ENCODE measurements at places on chromosomes 1 and 21.

DNA sequence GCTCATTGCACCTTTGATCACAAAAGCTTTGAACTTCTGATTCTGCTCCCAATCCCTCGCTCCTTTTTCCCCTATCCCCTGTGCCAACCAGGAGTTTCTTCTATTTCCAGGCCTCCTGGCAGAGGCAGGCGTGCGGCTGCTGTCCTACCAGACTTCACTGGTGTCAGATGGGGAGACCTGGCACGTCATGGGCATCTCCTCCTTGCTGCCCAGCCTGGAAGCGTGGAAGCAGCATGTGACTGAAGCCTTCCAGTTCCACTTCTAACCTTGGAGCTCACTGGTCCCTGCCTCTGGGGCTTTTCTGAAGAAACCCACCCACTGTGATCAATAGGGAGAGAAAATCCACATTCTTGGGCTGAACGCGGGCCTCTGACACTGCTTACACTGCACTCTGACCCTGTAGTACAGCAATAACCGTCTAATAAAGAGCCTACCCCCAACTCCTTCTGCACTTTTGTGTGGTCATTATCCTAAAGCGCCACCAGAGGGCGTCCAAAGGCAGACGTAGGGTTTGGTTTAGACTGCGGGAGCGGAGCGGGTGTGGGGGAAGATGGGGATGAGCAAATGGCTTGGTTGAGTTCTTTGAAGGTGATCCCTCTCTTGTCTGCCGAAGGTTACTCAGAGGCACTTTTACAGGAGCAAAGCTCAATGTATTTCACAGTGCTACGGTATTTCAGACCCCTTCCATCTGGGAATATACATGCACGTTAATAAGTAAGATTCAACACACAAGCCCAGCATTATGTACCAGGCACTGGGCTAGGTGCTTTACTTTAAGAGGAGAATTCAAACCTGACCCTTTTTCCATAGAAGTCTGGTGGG lies 24.7 kb downstream of the HMGCS2 start:
- DNase-seq, result peak; percentile 55

GRCh38 chr1:41530411-41530810 lies 45.9 kb upstream of the EDN2 start:
- no peak for DNase-seq

GRCh38 chr1:203321273-203322052 lies 16.1 kb downstream of the BTG2 start:
- no peak for DNase-seq

- DNase-seq, result no peak
Measured at GRCh38 chr1:44655609-44656008, 18.7 kb downstream of the TMEM53 start.

GRCh38 chr1:5620997-5621396 lies 371.2 kb downstream of the NPHP4 start:
- no peak for DNase-seq

DNA sequence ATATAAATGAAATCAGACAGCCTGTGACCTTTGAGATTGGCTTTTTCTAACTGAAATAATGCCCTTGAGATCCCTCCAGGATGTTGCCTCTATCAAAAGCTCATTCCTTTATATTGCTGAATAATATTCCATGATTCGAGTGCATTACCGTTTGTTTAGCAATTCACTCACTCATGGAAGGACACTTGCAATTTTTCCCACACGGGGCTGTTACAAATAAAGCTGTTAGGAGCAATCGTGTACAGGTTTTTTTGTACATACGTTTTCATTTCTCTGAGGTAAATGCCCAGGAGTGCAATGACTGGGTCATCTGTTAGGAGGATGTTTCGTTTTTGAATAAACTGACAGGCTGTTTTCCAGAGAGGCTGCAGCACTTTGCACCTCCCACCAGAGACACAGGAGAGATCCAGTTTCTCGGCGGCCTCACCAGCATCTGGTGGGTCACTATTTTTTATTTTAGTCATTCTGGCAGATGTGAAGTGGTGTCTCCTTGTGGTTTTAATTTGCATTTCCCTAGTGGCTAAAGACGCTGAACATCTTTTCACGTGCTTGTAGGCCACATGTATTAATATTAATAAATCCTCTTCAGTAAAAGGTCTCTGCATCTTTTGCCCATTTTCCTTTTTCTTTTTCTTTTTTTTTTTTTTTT lies 11.0 kb downstream of the PRDM15 start:
- no peak for DNase-seq

DNA sequence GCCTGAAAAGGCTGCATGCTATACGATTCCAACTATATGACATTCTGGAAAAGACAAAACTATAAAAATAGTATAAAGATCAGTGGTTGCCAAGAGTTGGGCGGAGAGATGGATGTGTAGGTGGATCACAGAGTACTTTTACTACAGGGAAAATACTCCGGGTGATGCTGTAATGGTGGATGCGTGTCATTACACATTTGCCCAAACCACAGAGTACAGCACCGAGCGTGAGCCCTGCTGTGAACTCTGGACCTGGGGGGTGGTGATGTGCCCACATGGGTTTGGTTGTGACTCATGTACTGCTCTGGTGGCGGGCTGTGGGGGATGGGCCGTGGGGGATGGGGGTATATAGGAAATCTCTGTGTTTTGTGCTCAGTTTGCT lies 162.7 kb upstream of the COL6A1 start:
- peak; percentile 66 for DNase-seq

All from CD4-positive, alpha-beta T cell treated with Interleukin-17A for 4 hours (primary cell).